ENCODE measurements at places on chromosomes 3 and 15. TPM values are rescaled to one million over a fixed set of nuclear protein-coding genes. Genes with fewer than 3 reads are reported as not detected.

Gene BCL6
- 40.2 TPM for total RNA-seq

Gene MAP4
- 158 TPM for total RNA-seq

Gene SMCO1
- not detected for total RNA-seq

Gene CCR2
- not detected for total RNA-seq

Gene PAQR9
- not detected for total RNA-seq

Gene CAMK2N2
- not detected for total RNA-seq

Gene PLA1A
- total RNA-seq = under 0.01 TPM

Gene STRA6
- total RNA-seq = 0.36 TPM

Gene CGNL1
- total RNA-seq = 1.1 TPM

Gene GOLGA6A
- under 0.01 TPM for total RNA-seq

Gene POLG
- 61.2 TPM for total RNA-seq

Gene XXYLT1
- 28.2 TPM for total RNA-seq

Gene TMCO5A
- total RNA-seq = not detected

Gene EHHADH
- total RNA-seq = 3.2 TPM

Gene CCDC54
- total RNA-seq = not detected

Gene LSAMP
- total RNA-seq = 3.3 TPM
